Renal cortical epithelial cell (primary cell): ENCODE measurements at places on chromosomes 11 and 22. TPM values are rescaled to one million over a fixed set of nuclear protein-coding genes. Genes with fewer than 3 reads are reported as not detected.

GRCh38 chr11:16403851-16404250, 47.5 kb upstream of the SOX6 start:
- DNase-seq: no peak

DNA sequence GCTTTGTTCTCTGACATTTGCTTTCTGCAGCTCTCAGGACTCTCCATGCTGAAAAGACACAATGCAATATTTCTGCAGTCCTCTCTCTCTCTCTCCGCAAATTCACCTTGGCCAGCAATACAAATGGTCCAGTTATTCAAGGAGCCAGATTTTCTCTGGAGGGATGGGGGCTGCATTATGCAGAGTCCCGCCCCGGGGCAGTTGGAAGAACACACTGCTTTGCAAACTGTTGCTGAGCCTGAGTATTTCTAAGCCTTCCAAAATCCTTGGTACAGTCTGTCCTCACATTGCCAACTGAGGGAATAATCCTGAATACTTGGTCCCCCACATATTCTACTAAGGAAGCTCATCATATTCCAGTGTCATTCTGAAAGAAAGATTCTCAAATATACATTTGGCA, 94.3 kb upstream of the ZC3H12C start:
- no peak for DNase-seq

DNA sequence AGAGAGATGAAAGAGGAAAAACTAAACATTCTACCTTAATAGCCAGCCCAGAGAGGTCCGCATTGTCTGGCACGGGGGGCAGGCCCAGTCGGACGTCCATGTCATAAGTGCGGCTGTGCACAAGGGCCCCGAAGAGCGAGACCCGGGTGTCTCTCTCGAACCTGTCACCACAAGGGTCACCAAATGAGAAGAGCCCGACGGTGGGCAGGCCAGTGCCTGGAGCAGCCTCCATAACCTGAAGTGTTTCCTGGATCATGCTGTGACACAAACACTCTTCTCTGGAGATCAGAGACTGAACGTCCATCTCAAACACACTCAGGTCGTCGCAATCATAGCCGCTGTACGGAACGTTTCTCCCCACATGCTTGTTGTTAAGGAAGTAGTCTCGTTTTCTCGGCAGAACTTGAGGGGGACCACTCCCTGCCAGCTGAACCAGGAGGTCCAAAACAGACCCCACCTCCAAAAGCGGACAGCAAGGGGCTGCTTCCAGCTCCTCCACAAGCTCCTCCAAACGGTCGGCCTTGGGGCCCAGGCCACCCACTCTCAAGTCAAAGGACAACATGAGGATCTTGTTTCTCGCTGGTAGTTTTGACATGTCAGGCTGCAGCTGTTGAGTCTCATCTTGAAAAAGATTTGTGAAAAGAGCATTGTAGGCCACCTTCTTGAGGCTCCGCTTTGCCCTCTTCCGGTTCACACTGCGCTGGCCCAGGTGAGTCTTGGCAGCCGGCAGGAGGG, 971 bp downstream of the TUBGCP6 start:
- DNase-seq: peak; percentile 10

DNA sequence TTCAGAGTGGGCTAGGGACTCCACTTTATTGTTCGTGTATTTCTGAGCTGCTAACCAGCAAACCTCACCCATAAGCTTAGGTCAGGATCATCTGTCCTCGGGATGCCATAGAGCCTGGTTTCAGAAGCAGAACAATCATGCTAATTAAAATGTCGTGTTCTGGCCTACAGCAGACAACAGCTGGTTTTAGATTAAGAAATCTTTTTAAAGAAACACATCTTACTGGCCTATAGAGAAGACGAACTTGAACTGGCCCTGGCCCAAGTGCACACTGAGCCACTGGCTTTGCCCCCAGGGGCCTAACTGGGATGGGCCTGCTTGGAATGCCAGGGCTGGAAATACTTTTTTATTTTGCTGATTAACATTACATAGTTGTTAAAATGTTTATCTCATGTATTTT, 63.2 kb downstream of the ALX4 start:
- DNase-seq: no peak

GRCh38 chr11:69534166-69534530, 52.7 kb downstream of the LINC01488 start:
- no peak for DNase-seq

DNA sequence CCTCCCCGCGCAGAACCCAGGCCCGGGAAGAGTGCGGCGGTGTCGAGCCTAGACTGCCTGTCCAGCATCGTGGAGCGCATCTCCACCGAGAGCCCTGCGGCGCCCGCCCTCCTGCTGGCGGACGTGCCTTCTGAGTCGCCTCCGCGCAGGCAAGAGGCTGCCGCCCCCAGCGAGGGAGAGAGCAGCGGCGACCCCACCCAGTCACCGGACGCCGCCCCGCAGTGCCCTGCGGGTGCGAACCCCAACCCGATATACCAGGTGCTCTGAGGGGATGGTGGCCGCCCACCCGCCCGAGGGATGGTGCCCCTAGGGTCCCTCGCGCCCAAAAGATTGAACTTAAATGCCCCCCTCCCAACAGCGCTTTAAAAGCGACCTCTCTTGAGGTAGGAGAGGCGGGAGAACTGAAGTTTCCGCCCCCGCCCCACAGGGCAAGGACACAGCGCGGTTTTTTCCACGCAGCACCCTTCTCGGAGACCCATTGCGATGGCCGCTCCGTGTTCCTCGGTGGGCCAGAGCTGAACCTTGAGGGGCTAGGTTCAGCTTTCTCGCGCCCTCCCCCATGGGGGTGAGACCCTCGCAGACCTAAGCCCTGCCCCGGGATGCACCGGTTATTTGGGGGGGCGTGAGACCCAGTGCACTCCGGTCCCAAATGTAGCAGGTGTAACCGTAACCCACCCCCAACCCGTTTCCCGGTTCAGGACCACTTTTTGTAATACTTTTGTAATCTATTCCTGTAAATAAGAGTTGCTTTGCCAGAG, 2.0 kb downstream of the MYOD1 start:
- DNase-seq: no peak

DNA sequence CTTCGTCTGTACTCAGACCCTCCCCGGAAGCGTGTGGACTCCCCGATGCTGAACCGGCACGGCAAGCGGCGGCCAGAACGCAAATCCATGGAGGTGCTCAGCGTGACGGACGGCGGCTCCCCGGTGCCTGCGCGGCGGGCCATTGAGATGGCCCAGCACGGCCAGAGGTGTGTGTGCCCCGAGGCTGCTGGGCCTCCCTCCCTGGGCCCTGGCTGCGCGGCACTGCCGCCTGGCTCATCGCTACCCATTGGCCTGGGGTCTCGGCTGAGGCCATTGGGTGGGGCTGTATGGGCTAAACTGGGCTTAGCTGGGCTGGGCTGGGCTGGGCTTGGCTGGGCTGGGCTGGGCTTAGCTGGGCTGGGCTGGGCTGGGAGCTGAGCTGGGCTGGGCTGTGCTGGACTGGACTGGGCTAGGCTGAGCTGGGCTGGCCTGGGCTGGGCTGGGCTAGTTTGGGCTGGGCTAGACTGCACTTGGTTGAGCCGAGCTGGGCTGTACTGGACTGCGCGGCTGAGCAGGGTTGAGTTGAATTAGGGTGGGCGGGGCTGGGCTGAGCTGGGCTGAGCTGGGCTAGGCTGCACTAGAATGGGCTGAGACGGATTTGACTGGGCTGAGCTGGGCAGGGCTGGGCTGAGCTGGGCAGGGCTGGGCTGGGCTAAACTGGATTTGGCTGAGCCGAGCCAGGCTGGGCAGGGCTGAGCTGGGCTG, 40.7 kb downstream of the MOB2 start:
- no peak for DNase-seq

GRCh38 chr11:73856031-73856567, 20.5 kb downstream of the COA4 start:
- DNase-seq: no peak

GRCh38 chr22:45511847-45512261, 9.2 kb downstream of the FBLN1 start:
- peak; percentile 93 for DNase-seq

DNA sequence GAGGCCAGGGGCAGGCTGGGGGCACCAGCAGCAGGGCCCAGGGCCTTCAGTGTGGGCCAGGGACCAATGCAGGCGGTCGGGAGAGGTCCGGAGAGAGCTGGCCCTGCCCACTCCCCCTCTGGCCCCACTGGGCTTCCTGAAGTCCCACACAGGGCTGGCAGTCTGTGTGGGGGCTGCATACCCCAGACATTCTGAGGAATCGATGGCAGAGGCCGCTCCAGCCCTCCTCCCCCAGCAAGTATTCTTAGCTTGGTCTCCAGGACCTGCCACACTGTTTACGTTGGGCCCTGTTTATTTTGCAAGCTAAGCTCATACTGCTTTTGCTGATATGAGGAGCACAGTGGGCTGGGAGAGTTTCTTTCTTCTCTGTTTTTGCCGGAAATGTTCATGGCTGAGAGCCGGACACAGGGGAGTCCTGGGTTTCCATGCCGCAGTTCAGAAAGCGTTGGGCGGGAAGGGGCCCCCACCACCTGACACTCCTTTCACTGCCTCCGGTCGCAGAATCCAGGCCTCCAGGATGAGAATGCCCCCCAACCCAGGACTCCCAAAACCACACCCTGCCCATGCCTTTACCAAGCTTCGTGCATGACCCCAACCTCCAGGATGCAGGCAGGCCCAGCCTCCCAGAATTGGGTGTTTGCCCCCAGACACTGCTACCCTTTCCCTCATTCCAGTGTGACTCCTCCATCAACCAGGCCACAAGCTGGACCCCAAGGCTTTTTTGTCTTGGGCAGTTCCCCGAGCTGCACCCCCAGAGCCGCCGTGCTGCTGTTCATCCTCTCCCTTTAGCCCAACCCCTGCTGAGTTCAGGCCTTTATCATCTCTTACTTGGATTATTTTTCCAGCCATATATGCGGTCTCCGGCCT, 81.8 kb upstream of the KCNQ1OT1 start:
- DNase-seq: no peak

DNA sequence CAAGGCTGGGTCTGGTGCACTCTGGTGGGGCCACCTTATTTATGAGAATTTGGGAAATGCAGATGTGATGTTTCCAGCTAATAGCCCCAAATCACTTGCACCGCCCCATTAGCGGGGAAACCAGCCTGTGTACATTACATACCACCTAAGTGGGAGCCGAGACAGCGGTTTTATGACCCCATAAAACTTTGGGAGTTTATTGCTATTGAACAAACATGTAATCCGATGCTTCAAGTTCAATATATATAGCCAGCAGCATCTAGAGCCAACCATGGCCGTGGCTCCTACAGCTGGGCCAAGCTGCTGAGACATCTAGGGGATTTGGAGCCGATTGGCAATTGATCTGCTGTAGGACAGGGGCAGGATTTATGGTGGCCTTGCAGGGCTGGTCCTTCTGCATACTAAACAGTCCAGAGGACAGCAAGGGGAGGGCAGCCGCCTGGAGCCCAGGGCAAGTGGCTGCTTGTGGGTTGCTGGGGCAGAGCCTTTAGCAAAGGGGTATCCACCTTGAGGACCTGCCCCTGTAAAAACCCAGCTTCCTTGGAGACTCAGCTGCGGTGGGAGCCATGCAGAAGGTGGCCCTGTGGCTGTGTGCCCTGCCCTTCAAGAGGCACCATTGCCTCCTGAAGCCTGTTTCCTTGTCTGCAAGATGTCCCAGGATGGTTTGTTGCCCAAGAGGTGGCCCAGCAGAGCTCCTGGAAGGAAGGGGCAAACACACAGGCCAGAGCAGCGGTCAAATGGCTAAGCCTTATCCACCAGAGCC, 47.9 kb upstream of the CCDC188 start:
- DNase-seq: no peak

DNA sequence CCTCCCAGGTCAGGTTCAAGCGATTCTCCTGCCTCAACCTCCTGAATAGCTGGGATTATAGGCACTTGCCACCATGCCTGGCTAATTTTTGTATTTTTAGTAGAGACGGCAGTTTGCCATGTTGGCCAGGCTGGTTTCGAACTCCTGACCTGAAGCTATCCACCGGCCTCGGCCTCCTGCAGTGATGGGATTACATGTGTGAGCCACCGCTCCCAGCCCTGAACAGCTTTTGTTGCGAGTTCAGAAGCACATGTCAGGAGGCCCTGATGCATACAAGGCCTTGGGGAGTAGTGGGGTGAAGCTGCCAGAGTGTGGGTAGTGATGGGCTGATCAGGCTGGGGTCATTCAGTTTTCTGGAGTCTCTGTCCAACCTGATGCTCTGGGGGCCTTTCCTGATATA, 117.0 kb upstream of the C11orf87 start:
- DNase-seq: no peak

GRCh38 chr11:112300094-112300786, 39.6 kb upstream of the PLET1 start:
- no peak for DNase-seq

DNA sequence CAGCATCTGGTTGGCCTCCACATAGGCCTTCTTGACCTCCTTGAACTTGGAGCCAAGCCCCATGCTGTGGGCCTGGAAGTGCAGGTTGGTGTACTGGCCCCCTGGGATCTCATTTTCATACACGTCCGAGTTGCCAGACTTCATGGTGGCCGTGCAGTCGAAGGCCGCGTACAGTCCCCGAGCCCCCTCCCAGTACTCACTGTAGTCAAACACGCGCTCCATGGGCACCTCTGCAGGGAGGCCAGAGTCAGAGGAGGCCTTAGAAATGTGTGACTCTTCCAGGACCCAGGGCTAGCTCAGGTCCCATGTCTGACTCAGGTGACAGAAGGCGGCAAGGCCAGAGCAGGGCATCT, 6.7 kb upstream of the LRFN4 start:
- DNase-seq: no peak

MPEG1 gene
- not detected in 2 replicates for total RNA-seq

OR56A3 gene
- not detected in 2 replicates for total RNA-seq

MFRP gene
- not detected in 2 replicates for total RNA-seq

RAG1 gene
- 2.6 and 3.7 TPM in 2 replicates for total RNA-seq
